NCI-H345 (cell line): ENCODE measurements at places on chromosomes 12 and 14.

DNA sequence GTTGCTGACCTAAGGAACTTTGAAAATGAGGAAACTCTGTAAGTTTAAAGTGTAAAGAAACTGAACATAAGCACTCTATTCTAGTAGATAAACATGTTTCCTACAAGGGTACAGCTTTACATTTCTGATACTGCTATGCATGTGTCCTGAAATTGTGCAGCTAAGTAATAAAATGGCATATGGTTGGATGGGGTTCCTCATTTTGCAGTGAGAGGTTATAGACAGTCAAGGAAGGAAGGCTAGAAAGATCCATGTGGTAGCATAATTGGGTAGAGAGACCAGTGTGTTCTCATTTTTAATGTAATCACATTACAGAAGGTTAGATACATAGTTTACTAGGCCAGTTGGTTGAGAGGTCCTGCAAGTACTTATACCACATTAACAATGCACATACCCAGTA lies 477.0 kb downstream of the TMEM121 start:
- no peak for DNase-seq

- DNase-seq: peak; percentile 89
Measured at GRCh38 chr14:85762526-85762925, 232.6 kb downstream of the FLRT2 start.

GRCh38 chr12:8991371-8992345 lies 2.3 kb downstream of the KLRG1 start:
- no peak for DNase-seq

GRCh38 chr12:3452348-3452747 lies 38.7 kb upstream of the PRMT8 start:
- no peak for DNase-seq

DNA sequence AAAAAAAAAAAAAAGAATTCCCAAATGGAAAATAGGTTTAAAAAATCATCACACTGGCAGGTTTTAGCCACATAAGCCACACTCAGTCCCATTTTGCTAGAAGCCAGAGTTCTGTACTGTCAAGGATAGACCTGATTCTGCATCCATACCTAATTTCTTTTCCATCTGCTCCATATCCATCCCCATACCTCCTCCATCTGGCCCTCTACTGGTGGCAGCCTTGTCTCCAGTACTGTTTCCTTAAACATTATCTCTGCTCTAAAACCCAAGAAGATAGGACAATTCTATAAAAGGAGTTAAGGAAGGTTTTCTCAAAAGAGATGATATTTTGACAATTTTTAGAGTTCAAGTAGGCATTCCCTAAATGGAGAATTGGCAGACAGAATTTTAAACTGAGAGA lies 26.0 kb upstream of the RXYLT1 start:
- no peak for DNase-seq

DNA sequence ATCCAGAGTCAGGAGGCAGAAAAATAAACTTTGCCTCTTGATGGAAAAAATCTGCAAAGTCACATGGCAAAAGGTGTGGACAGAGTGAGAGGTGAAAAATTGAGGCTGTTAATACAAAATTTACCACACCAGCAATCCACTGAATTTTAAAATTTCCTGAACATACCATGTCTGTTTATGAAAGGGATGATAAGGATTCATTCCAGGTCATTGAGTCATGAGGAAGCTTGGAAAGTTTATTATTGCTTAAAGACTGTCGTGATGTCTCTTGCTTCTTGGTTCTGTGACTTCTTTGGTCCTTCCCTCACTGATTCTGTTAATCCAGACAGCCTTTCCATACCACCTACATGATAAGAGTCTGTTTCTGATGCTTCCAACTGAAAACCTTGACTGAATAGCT lies 73.2 kb downstream of the TTC6 start:
- no peak for DNase-seq

DNA sequence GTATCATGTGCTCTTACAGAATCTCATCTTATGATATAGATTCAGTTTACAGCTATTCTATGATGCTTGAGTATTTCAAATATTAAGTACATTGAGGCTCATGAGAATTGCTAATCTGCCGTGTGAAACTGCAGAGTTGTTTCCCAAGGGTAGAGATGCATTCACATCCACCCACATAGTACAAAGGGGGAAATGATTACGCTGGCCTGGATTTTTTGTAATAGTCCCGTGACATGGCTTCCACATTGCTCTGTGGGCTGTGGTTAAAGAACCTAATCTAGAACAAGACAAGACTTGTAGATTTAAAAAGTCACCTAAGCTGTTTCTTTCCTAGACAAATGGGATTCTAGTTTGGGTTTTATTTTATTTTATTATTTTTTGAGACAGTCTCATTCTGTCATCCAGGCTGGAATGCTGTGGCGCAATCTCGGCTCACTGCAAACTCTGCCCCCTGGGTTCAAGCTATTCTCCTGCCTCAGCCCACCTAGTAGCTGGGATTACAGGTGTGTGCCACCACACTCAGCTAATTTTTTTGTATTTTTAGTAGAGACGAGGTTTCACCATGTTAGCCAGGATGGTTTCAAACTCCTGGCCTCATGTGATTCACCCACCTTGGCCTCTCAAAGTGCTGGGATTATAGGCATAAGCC lies 13.0 kb upstream of the RIOX1 start:
- DNase-seq: no peak

DNA sequence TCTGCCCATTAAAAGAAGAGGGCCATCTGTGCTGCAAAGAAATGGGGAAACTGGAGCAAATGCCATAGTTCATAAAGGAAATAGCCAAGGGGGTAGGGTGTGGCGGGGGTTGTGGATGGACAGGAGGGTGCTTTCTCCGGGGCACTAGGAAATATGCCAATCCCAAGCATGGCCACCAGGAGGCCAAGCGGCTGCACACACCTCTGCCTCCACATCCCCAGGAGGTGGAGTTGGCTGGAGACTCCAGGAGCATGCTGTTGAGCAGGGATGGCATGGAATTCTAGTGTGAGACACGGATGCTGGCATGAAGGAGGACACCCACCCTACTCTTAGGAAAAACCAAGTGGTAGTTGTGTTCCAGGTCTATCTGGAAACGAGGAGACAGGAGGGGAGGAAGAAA lies 25.2 kb downstream of the NID2 start:
- DNase-seq: peak; percentile 41

DNA sequence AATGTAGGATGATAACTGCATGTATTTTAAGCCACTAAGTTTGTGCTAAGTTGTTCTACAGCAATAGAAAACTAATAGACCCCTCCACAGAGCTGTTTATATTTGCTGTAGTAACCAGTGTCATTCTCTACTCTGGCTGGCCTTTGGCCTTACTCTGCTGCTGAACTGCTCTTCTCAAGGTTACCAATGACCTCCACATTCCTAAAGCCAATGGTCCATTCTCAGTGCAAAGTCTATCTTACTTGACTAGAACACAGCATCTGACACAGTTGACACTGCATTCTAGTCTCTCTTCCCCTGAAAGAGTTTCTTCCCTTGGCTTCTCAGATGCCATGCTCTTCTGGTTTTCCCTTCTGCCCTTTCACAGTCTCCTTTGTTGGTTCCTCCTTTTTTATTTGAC lies 154.8 kb upstream of the CRY1 start:
- DNase-seq: no peak

GRCh38 chr12:81992461-81992860 lies 233.3 kb upstream of the PPFIA2 start:
- DNase-seq: peak; percentile 9

- no peak for DNase-seq
Measured at GRCh38 chr12:98126637-98127335, 388.6 kb upstream of the TMPO start.

- DNase-seq: peak; percentile 89
Measured at GRCh38 chr12:55966408-55967281, at the start of gene CDK2. TSS of gene CDK2 (plus strand) at chr12:55966830. CDS start at chr12:55967009, 179 bp downstream.

DNA sequence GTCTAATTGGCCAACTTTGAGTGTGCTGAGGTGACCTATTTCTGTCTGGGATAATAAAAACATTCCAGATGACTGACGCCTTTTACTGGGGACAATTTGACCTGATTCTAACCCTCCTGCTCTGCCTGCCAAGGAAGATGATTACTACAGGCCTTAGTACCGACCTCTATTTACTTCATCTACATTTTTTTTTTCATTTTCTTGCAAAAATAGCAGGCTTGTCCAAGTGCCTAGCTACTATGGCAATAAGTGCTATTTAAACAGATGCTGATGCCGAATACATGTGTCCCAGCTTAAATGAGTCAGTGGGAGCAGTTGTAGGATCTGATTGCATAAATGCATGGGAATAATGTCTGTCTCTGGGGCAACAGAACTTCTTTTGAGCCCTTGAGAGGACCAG lies 254.3 kb downstream of the RGS6 start:
- no peak for DNase-seq

- no peak for DNase-seq
Measured at GRCh38 chr12:93580682-93581081, 8.2 kb downstream of the SOCS2 start.

- DNase-seq: no peak
Measured at GRCh38 chr14:35553808-35554207, 19.8 kb downstream of the INSM2 start.

GRCh38 chr12:73057428-73057827 lies 785.3 kb downstream of the TRHDE start:
- DNase-seq: no peak

GRCh38 chr14:90495357-90496276 lies 98.8 kb downstream of the CALM1 start:
- DNase-seq: peak; percentile 14

DNA sequence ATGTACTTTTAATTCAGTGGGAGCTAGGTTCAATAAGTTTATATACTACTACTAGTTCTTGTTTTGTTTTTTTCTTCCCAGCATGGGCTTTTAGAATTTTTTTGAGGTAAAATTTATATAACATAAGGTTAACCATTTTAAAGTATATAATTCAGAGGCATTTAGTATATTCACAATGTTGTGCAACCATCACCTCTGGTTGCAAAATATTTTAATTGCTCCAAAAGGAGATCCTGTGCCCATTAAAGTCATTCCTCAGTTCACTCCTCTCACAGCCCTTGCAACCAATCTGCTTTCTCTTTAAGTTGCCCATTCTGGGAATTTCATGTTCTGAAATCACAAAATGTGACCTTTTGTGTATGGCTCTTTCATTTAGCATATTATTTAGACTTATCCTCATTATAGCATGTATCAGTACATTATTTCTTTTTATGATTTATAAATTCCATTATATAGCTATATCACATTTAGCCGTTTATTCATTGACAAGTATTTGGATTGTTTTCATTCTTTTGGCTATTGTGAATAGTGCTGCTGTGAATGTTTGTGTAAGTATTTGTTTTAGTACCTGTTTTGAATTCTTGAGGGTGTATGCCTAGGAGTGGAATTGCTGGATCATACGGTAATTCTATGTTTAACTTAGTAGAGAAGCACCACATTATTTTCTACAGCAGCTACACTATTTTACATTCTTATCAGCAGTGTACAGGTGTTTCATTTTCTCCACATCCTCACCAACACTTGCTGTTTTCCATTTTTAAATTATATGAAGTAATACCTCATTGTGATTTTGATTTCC lies 59.1 kb downstream of the ARHGAP5 start:
- no peak for DNase-seq

DNA sequence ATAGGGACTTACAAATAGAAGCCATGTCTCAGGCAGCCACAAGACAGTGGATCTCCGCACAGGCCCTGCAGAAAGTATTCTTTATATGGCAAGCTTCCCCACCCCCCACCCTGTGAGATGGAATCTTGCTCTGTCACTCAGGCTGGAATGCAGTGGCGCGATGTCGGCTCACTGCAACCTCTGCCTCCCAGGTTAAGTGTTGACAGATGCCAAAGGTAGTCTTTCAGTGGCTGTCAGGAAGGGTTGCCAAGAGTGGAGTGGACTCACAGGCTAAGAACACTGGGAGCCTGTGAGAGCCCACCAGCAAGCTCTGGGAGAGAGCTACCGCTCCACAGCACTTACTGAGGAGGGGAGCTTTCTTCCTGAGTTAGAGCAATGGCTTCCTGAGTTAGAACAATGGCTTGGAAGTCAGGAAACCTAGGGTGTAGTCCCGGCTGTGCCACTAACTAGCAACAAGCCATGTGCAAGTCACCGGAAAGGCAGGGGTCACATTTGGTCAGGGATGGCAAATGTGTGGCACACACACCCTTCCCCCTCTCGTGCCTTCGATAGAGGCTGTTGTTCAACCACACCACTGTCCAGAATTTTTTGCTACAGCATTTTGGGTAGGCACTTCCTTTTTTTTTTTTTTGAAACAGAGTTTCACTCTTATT lies 2.6 kb downstream of the RNASE1 start:
- DNase-seq: no peak

- no peak for DNase-seq
Measured at GRCh38 chr14:23566778-23567185, 809 bp downstream of the AP1G2 start.

DNA sequence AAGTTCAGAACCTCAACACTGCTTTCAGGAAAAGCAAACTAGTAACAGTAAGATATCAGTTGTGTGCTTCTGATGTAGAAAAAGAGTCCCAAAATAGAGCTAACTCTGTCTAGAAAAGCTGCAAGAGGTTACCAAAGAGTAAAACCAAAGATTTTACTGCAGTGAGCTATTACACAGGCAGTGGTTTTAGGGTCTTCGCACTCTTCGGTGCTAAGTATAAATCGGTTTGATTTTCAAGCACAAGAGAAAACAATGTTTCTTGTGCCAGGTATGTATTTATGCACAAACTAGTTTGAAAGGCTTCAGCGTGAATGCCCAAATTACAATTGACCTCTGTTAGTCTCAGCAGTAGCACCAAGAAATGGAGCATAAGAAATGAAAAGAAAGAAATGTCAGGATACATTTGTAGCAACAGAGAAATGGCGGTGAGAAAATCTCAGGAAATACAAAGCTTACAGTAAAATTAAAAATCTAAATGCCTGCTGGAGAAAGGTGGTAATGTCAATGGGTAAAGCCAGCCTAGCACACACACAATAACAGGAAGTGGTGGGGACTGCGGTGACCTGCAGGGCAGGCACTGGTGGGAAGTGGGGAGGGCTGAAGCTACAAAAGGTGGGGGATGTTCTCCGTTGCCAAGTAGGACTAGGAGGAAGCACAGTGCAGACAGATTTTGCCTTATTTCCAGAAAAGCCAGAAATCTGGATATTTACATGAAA lies 18.0 kb upstream of the DYRK2 start:
- no peak for DNase-seq

DNA sequence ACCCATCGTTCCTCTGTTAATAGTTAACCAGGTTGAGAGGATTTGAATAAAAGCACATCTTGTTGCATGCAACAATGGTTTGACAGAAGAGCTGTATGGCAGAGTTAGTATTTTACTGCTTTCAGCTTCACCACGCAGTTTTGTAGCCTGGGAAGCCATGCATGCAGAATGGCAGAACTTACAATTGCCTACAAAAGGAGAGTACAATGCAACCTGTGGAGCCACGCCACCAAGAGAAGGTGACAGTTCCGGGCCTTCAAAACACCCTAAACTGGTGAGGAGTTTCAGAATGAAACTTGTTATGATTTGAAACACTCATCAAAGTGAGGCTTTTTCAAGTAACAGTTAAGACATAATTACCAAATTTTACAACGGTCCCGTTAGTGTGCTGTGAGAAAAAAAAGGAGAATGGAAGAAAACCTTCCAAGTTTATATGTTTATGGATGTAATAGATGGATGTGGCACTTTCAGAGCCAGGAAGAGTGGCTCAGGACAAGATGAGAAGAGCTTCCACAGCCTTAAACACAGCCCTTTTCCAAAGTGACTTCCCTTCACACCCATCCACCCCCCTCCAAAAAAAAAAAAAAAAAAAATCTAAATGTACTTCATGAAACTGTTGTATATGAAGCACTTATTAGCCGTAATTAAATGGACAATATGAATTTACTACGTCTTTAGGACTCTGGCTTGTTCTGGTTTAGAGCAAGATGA lies 158.7 kb downstream of the EGLN3 start:
- DNase-seq: no peak
